SHP77 treated with DMSO at 0.1 percent for 48 hours (cell line): ENCODE measurements at places on chromosomes 13 and 19.
A peak's percentile ranks its signal among the peaks of the same experiment; 100 is the strongest.

DNA sequence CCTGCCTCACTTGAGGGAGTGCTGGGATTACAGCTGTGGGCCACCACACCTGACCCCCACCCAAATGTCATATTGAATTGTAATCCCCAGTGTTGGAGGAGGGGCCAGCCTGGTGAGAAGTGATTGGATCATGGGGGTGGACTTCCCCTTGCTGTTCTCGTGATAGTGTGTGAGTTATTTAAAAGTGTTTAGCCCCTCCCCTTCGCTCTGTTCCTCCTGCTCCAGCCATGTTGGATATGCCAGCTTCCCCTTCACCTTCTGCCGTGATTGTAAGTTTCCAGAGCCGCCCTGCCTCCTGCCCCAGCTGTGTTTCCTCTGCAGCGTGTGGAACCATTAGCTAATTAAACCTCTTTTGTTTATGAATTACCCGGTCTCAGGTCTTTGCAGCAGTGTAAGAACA, 13.7 kb downstream of the CHAMP1 start:
- DNase-seq: no peak

DNA sequence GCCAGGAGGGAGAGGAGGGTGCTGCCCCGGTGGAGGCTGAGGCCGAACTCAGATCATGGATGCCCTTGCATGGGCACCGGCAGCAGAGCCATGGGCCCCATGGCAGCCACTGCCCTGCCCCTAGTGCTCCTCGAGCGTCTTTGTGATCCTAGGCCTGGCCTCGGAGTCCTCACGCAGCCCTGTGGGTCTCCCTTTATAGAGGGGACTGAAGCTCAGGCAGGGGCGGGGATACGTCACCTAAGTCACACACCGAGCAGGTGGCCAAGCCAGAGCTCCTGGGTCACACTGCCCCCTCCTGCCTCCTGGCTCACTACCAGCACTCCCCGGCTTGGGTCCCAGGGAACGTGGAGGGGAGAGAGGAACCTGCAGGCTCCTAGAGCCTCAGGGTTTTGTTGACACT, 28.7 kb downstream of the DHX34 start:
- no peak for DNase-seq

GRCh38 chr13:57857945-57858344, 226.4 kb downstream of the PCDH17 start:
- no peak for DNase-seq

DNA sequence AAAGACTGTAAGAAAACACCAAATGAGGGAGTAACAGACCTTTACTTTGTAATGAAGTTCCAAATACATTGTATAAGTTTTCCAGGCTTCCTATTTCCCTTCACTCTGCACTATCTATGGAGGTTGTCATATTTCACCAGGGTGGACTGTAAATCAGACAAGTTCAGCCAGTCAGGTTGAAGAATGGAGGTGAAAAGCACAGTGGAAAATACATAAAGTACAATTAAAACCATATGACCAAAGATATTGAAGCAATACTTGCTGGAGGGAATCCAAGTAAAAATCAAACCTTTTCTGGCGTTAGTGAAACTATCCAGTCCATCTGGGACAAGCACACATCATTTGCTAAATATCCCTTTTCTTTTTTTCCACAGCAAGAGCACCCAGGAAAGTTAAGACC, 3.2 kb downstream of the LHFPL6 start:
- no peak for DNase-seq

- no peak for DNase-seq
Measured at GRCh38 chr13:100674572-100674871, at the start of gene TMTC4. Gene TMTC4, minus strand, starts transcription at chr13:100674795. Its CDS starts 4,433 bp downstream, at chr13:100670362.

DNA sequence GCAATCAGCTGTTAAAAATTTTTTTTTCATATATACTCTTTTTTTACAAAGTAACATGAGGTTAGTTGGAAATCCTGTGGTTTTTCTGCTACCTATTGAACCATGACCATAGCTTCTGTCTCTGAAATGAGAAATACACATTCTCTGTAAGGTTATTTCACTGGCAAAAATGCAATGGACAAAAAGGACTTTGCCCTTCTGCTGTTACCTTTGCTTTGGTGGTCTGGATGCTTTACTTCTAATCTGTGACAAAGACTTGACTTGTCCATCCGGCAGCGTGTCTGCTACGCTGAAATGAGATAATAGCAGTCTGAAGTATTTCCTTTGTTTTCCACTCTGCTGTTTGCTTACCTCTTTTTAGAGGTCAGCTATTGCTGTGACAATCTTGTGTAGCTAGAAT, 412.8 kb downstream of the SLITRK6 start:
- DNase-seq: peak; percentile 88

DNA sequence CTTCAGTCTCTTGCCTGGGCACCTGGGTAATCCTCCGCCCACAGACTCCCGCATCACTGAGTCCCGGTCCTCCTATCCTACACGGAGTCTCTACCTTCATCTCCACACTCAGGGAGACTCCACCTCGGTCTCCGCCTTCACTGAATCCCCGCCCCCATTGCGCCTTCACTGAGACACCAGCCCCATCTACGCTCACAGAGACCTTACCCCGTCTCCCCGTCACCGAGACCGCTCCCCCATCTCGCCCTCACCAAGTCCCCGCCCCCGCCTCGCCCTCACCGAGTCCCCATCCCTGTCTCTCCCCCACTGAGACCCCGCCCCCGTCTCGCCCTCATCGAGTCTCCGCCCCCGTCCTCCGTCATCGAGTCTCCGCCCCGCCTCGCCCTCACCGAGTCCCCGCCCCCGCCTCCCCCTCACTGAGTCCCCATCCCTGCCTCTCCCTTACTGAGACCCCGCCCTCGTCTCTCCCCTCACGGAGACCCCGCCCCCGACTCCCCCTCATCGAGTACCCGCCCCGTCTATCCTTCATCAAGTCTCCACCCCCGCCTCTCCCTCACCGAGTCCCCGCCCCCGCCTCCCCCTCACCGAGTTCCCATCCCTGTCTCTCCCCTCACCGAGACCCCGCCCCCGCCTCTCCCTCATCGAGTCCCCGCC, 23.1 kb upstream of the ZNF846 start:
- peak; percentile 63 for DNase-seq

- DNase-seq: no peak
Measured at GRCh38 chr19:48836089-48837017, at the start of gene HSD17B14. Gene HSD17B14, minus strand, starts transcription at chr19:48836491. Its CDS starts 80 bp downstream, at chr19:48836411.

DNA sequence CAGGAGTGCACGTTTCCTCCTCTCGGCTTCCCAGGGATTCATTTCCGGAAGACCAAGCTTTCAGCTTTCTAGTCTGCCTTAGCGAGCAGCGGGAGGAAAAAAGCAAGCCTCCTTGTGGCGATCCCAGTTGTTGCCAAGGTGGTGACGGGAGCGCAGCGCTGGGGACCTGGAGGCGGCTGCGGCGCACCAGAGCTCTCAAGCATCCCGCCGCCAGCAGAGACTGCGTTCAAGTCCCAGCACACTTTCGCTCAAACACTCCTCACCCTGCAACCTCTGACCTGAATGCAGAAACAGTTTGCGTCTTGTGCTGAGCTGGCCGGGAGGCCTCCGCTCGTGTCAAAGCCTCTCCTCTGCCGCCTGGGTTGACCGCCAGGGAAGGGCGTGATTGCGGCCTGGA, 4.9 kb downstream of the GSX1 start:
- no peak for DNase-seq

- DNase-seq: no peak
Measured at GRCh38 chr13:97905517-97905916, 48.0 kb upstream of the IPO5 start.

- DNase-seq: no peak
Measured at GRCh38 chr19:1087813-1088415, 7.3 kb downstream of the POLR2E start.

DNA sequence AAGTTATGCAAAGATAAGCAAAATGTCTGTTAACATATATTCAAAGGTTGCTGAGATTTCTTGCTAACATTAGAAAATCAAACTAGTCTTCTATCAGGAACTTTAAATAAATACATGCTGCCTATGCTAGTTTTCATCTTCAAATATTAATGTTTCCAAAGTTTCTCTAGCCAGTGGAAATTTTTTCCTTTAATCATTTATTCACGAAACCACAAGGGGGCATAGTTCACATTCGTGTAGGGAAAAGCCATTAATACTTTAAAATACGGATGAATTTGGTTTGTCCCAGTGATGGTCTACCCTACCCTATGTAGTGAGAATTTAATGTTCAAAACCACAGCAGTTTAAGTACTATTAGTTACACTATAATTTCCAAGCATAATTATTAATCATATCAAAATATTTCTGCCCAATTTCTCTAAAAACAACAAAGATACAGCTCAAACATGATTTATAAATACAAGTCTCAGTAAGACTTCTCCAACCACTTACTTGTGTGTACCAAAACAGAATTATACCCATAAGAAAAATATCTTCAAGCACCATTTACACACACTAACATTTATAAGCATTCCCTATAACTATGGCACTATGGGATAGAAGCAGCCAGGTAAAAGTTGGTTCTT, 16.2 kb downstream of the NUFIP1 start:
- no peak for DNase-seq

- no peak for DNase-seq
Measured at GRCh38 chr19:32631381-32631780, 43.6 kb downstream of the ANKRD27 start.

DNA sequence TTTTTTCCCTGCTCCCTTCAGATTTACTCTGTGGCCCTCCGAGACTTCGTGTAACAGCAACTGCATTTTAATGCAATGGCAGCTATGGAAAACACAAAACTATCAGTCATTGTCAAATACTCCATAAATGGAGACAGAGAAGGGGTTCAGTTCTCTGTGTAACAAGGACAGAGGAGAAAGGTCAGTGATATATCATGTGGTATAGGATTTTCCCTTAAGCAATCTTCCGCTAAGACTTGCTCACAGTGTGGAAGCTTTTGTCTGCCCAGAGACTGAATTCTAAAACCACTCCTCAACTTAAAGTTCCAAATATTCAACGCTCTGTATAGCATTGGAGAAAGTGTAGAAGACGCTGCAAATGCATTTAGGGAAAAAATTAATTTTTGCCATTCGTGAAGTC, 111.3 kb upstream of the EDNRB start:
- DNase-seq: no peak

DNA sequence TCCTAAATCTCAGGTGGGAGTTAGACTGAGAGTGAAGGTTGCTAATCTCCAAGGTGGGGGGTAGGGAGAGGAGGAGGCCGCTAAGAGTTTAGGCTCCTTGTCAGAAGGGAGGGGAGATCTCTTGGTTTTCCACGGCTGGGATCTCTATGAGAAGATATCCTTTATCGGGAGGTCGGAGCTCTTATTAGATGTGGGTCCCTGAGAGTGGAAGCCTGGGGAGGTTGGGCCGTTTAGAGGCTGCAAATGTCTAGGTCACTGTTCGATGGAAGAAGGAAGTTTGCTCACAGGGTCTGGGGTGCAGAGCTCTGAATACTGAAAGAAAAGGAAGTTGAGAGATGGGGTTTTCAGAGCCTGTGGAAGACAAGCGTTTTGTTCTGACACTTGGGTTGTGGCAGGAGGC, 3.8 kb downstream of the MYADM start:
- DNase-seq: no peak

GRCh38 chr13:20181188-20181587, 11.6 kb downstream of the GJB2 start:
- no peak for DNase-seq

GRCh38 chr13:95239283-95239682, 62.0 kb downstream of the ABCC4 start:
- no peak for DNase-seq

GRCh38 chr13:113399755-113400149, 35.8 kb upstream of the GRTP1 start:
- no peak for DNase-seq

GRCh38 chr13:87198371-87198770, 472.8 kb upstream of the SLITRK5 start:
- no peak for DNase-seq

DNA sequence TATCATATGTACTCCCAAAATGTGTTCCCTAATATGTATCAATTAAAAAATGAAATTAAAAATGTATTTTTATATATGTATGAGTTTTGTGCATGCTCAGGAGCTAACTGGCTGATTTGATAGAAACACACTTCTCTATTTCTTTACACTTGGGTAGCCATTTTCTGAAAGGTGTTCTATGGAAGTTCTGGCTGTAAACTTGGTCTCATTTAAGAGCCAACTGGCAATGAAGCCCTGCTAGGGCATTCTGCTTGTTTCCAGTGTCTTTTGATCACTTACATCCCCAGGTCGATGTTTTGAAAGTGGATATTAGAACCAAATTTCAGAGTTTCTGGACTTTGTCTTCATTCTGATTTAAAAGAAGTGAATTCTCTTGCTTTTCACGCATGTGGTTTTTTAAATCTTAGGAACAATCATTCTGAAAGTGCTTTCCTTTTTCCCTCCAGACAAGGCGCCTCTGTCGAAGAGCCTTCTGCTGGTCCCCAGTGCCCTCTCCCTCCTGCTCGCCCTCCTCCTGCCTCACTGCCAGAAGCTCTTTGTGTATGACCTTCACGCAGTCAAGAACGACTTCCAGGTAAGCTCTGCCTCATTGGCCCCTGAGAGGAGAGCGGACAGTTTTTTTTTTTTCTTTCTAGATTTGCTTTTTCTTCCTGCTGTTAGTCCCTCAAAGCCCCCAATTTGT, 20.1 kb downstream of the GPR18 start:
- DNase-seq: no peak

- no peak for DNase-seq
Measured at GRCh38 chr13:113022745-113023574, 53.9 kb downstream of the MCF2L start.

DNA sequence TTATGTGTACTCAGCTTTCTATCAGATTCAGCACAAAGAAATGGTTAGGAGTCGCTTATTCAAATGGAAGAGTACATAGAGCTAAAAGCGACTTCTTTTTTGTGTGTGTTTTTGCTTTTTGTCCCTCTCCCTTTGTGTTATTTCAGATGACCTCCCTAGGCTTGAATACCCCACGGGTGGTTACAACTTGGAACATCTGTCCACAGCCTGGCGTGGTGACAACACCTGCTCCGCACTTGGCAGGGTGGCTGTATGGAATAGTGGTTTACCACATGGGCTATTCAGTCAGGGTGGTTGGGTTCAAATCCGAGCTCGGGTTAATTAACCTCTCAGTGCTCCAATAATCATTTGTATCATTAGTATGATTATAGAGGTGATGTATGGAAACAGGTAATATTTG, 151.6 kb upstream of the FREM2 start:
- DNase-seq: peak; percentile 68

DNA sequence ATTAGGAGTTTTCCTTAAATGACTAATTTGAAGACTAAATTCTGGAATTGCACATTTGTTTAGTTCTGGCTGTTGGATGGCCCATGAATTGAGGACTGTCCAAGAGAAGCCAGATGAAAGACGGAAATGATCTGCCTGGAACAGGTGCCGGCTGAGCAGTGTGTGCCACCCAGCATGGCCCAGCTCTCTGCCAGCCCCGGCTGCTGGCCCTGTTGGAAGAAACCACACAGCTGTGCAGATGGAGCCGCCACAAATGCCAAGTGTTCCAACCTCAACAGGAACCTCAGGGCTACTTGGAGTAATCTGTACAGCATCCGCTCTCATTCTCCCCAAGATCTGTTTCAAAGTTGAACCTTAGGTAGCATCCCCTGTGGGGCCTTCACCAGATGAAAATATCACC, 67.0 kb upstream of the STARD13 start:
- DNase-seq: no peak

DNA sequence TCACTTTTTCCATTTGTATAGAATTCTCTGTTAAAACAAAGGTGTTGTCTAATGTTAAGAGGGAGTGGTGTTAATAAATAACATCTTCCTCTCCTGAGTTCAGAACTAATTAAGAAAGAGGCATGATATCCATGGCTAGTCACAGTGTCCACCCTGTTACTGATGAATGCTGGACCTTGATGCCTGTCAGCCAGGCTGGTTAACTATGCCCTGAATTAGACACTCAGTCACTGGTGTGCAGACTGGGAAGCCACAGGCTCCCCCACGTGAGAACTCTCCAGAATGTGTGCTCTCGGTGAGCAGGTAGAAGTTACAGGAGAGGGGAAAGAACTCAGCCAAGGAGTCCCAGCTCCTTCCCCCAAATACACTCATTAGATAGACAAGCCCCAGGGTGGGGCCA, 56.1 kb upstream of the RNF113B start:
- DNase-seq: no peak

GRCh38 chr13:83024955-83025594, 857.2 kb downstream of the SLITRK1 start:
- no peak for DNase-seq
